Mammary epithelial cell (primary cell): ENCODE measurements at places on chromosomes 6 and 20.

- peak; percentile 67 for DNase-seq
Observed at GRCh38 chr6:146915671-146916127, 288.5 kb upstream of the STXBP5 start.

DNA sequence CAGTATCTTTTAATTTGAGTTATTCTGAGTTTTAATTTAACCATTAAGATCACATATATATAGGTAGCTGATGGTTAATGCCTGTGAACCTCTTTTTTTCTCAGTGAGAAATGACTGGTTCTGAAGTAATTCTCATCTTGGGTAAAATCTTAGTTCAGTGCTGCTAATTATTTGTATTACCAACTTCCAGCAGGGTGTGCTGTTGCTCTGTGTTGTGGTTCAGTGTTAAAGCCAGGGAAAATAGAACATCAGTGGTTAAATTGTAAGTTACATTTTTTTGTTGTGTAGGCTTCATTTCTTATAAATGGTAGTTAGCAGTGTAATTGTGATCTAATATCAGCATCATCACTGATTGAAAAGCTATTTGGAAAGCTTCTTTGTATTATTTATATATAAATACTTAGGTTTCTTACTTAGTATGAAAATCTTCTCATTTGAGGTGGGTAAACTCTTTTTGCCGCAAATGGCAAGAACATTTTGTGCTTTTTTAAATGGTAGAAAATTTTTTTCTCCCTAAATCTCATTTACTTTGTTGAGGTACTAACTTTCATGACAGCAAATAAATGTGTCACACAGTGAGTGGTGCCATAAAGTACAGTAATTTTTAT is 43.7 kb downstream of the CDC5L start:
- peak; percentile 43 for DNase-seq

- peak; percentile 68 for DNase-seq
Observed at GRCh38 chr6:28896505-28897368, 27.0 kb downstream of the TRIM27 start.

GRCh38 chr6:107547451-107547840 is 57.5 kb downstream of the SOBP start:
- DNase-seq: no peak

- no peak for DNase-seq
Observed at GRCh38 chr6:157322792-157323254, 496 bp downstream of the TMEM242 start.

DNA sequence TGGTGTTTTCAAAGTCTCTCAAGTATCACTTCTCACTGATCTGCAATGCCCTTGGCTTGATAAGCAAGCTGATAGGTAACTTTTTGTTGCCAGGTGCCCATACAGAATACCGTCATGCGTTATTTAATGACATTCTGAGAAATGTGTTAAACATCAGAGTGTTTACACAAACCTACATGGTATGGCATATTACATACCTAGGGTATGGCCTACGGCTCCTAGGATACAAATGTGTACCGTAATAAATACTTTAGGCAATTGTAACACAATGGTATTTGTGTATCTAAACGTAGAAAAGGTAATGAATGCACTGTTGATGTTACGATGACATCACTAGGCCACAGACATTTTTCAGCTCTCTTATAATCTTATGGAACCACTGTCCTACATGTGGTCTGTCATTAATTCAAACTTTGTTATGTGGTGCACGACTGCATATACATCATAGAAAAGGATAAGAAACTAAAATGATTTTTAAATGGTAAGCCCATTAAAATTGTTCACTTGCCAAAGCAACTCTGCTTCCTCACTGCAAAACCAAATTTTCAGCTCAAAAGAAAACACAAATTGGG is 35.7 kb downstream of the CSNK2A1 start:
- no peak for DNase-seq

GRCh38 chr6:107348224-107348623 is 111.1 kb downstream of the PDSS2 start:
- DNase-seq: peak; percentile 14

GRCh38 chr20:24797745-24798655 is 151.1 kb upstream of the CST7 start:
- no peak for DNase-seq

GRCh38 chr20:24937579-24937978 is 11.5 kb upstream of the CST7 start:
- no peak for DNase-seq

GRCh38 chr20:9551808-9552550 is 37.6 kb downstream of the LAMP5 start:
- no peak for DNase-seq

GRCh38 chr6:159217595-159218275 is 48.5 kb downstream of the FNDC1 start:
- no peak for DNase-seq
